Large intestine (tissue), 12 donors: ENCODE measurements at places on chromosomes 11 and 22. TPM values are rescaled to one million over a fixed set of nuclear protein-coding genes. Genes with fewer than 3 reads are reported as not detected.
A peak's percentile ranks its signal among the peaks of the same experiment; 100 is the strongest.

The MYH9 gene
- 191 TPM for polyA plus RNA-seq

- no peaks in the 10 kb centered on the region for H3K27me3 ChIP-seq
- no peak for DNase-seq
- H3K36me3 ChIP-seq = peaks cover 20% of the 10 kb centered on the region
- no peaks in the 10 kb centered on the region for H3K4me1 ChIP-seq
- H3K27ac ChIP-seq = no peak overlapping the region
Observed at GRCh38 chr11:123448823-123449222, 18.8 kb downstream of the GRAMD1B start.

GRCh38 chr11:90344546-90344945, 121.7 kb upstream of the CHORDC1 start:
- no peak overlapping the region for H3K27ac ChIP-seq
- H3K4me3 ChIP-seq = no peak overlapping the region
- H3K27me3 ChIP-seq = no peaks in the 10 kb centered on the region
- H3K4me1 ChIP-seq = no peaks in the 10 kb centered on the region
- DNase-seq = no peak

The SLC16A8 gene
- polyA plus RNA-seq = 2.3 TPM

GRCh38 chr11:6834021-6834420, 11.5 kb upstream of the OR10A5 start:
- no peak overlapping the region for H3K4me3 ChIP-seq
- H3K27ac ChIP-seq = no peak overlapping the region
- DNase-seq = no peak

DNA sequence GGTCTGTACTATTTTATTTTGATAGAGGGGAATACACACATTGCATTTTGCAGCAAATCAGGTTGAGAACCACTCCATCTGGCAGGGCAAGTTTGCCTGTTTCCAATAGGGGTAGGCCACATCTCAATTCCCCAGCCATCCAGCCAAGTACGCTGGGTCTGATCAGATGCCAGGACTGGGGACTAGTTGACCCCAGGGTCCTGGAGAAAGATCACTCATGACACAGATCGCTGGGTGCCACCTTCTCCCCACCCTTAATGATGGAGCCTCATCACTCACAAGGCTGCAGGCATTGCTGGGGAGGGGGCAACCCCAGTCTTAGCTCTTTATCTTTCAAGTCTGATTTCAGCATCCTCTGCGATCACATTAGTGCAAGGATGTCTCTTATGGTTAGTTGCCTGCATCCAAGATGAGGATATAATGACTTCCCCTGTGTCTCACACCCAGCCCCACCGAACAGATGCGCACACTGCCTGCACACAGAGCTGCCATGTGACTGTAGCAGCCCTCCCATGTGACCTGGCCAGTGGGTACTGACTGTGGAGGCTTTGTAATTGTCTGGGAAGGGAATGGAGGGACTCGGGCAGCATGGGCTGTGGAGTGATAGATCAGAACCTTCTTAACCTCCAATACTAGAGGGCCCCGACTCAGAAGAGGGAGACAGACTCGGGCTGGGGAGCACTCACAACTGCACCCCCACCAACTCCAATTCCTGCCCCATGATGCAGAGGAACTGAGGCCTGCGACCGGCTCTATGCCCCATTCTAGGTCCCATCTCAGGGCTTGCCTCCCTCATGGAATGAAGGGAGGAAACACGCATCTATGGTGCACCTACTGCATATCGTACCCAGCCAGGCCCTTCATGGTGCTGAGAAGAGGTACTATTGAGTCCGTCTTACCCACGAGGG, 155.8 kb downstream of the DSCAML1 start:
- H3K27ac ChIP-seq = no peak overlapping the region
- H3K4me3 ChIP-seq = no peak overlapping the region
- H3K36me3 ChIP-seq = no peaks in the 10 kb centered on the region

DNA sequence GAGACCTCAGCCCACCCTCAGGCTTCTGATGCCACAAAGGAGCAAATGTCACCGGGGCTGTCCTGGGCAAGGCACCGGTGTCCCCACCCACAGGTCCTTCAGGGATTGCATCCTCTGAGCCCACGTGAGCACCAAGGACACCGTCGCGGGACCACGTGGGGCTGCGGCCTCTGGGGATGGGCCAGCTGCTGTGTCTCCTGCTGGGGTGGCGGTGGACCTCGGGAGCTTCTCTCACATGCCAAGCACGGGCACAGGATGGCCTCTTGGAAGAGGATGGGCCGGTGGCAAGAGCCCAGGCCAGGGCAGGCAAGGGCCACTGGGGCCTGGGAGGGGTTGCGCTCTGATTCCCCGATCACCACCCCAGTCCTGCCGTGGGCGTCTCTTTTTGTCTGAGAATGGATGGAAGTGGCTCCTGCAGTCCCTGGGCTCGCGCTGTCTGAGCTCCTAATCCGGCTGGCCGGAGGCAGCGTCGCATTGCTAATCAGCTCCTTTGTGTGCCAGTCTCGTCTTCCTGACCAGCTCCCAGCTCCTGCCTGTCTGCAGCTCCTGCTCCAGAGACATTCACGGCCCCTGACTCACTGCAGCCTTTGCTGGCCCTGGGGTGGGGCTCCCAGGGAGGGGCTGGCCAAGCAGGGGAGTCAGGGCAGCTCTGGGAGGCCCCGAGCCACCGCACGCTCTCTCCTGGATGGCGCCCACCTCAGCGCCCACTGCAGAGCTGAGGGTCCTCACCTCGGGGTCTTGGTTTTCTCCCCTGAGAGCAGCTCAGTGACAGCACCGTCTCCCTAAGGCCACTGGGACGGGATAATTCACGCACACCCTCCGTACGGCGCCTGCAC, 146.7 kb downstream of the CTTN start:
- no peaks in the 10 kb centered on the region for H3K27me3 ChIP-seq
- DNase-seq = no peak
- H3K27ac ChIP-seq = no peak overlapping the region
- H3K4me3 ChIP-seq = no peak overlapping the region
- no peaks in the 10 kb centered on the region for H3K4me1 ChIP-seq

- H3K27me3 ChIP-seq = peaks cover 8% of the 10 kb centered on the region
- no peaks in the 10 kb centered on the region for H3K36me3 ChIP-seq
Observed at GRCh38 chr11:72218251-72218745, 1.7 kb downstream of the FOLR2 start.

DNA sequence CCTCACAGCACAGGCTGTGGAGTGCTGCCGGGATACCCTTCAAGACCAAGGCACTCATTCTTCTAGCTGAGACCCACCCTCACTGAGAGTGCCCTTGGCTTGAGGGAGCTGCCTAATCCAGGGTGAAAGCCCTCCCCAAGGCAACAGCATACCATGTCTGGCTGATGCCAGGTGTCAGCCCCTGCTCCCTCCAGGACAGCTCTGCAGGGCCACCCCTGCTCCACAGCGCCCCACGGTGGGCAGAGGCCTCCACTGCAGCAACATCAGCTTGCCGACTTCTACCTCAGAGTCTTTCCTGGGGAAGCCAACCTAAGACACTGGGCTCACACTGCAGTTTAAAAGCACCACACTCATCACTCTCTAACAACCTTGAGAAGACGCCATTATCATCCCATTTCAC, 29.0 kb downstream of the TTLL1 start:
- H3K36me3 ChIP-seq = no peaks in the 10 kb centered on the region
- H3K27me3 ChIP-seq = no peaks in the 10 kb centered on the region
- DNase-seq = no peak
- H3K4me3 ChIP-seq = no peak overlapping the region

- no peaks in the 10 kb centered on the region for H3K36me3 ChIP-seq
- H3K27ac ChIP-seq = no peak overlapping the region
- no peak for DNase-seq
- H3K4me1 ChIP-seq = peaks cover 5% of the 10 kb centered on the region
- H3K27me3 ChIP-seq = peaks cover 14% of the 10 kb centered on the region
- H3K4me3 ChIP-seq = no peak overlapping the region
Observed at GRCh38 chr22:26615149-26615548, 2.7 kb downstream of the CRYBB1 start.

DNA sequence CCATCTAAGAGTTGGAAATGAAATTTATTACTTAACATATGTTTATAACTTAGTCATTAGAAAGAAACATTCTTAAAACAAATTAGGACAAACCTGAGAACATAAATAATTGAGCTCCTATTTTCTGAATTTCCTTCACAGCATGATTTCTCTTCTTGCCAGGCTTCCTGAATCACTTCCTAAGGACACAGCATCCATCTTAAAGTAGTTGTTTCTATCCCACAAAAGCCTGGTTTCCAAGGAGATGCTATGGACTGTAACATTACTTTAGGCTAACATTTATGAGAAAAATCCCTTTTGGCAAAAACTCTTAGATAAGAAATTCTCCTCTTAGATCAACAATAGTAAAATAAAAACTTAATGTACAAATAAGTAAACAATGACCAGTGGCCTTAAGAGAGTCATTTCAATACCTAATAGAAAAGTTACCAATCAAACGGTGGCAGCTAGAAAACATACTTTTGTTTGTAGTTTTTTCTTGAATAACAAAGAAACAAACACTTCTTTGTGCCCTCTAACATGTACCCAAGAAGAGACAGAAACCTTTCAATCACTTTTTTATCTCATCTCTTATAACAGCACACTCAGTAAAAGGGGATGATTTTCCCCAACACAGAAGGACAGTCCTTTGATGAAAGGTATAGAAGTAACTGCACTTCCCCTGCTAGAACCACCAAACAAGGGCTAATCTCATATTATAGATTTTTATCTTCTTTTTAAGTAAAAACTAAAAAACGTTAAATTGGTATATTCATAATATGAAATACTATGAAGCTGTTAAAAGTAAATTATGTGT, 74.5 kb downstream of the TTC28 start:
- H3K4me3 ChIP-seq = no peak overlapping the region
- no peak overlapping the region for H3K27ac ChIP-seq
- DNase-seq = no peak
- H3K4me1 ChIP-seq = peaks cover 6% of the 10 kb centered on the region

GRCh38 chr22:33519071-33519973, 401.0 kb downstream of the LARGE1 start:
- no peak overlapping the region for H3K4me3 ChIP-seq
- no peaks in the 10 kb centered on the region for H3K27me3 ChIP-seq
- no peak overlapping the region for H3K27ac ChIP-seq
- DNase-seq = peak; percentile 69
- H3K36me3 ChIP-seq = peaks cover 2% of the 10 kb centered on the region

GRCh38 chr11:60498399-60498798, 5.8 kb downstream of the MS4A12 start:
- no peaks in the 10 kb centered on the region for H3K27me3 ChIP-seq
- no peak overlapping the region for H3K27ac ChIP-seq
- H3K4me1 ChIP-seq = no peaks in the 10 kb centered on the region
- no peak overlapping the region for H3K4me3 ChIP-seq
- no peaks in the 10 kb centered on the region for H3K36me3 ChIP-seq

DNA sequence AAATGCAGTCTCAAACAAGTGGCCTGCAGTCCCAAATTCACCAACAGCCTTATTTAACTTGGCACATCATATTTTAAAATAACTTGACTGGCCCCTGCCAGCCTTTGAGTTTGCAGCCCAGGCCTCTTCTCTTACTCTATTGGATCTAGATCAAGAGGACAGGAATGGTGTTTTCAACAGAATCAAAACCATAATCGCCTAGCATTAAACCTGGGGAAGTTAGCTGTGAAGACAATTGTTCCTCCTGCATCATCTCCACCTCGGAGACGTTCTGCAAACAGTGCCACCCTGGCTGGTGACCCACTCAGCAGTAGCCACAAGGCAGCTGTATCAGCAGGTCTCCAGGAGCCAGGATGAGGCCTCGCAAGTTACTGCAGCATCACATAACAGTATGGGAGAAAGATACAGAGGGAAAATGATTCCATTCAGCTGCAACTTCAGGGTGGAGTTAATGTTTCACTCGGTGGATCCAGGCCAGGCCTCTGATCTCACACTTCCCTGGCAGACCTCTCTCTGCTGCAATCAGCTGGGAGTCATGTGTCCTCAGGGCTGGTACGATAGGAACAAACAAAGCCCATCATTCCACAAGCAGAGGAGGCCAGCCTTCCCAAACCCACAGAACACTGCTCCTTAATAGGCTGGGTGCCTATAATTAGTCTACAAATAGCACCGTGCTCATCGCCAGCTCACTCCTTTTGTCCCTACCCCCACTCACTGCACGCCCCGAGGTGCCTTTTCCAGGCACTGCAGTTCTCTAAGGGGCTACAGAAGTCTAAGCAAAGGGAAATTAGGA, 18.6 kb upstream of the SCN2B start:
- peak overlapping the region; percentile 69 for H3K27ac ChIP-seq
- peaks cover 30% of the 10 kb centered on the region for H3K4me1 ChIP-seq
- no peaks in the 10 kb centered on the region for H3K36me3 ChIP-seq

DNA sequence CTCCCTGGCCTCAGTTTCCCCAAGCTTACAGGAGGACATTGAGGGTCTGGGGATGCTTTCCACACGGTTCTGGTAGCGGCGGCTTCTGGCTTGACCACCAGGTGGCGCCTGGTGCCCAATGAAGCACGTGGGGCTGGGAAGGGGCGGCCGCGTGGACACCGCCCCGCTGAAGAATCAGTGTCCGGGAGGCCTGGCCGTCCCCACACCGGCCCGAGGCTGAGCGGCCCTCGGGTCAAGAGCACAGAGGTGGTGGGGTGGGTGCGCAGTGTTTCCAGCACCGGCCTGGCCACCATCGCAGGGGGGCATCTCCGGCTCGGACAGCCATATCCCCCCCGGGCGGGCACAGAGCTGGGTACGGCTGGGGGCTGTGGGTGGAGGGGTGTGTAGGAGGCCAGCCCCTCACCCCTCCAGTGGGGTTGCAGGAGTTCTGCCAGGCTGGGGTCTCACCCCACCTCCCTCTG, 27.8 kb upstream of the PPARA start:
- peak; percentile 45 for DNase-seq
- H3K4me1 ChIP-seq = peaks cover 11% of the 10 kb centered on the region
- no peak overlapping the region for H3K27ac ChIP-seq
- no peak overlapping the region for H3K4me3 ChIP-seq
- H3K27me3 ChIP-seq = no peaks in the 10 kb centered on the region

DNA sequence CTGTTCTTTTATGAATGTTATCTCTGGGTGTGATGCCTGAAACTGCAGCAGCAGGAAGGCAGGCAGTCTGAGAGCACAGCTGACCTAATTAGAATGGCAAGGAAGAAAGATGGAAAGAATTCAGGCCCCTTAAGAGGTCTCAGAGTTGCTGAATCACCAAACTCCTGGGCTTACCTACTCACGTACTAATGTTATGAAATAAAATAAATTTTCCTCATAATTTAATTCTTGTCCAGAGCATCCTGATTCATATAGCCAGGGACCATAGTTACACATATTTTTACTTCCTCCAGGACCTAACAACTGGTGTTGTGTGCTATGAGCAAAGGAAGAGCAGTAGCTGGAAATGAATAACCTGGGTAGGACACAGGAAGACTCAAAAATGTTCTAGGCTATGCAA, 41.9 kb downstream of the SNX19 start:
- no peaks in the 10 kb centered on the region for H3K27me3 ChIP-seq
- no peak for DNase-seq
- peaks cover 48% of the 10 kb centered on the region for H3K36me3 ChIP-seq
- H3K4me3 ChIP-seq = no peak overlapping the region

DNA sequence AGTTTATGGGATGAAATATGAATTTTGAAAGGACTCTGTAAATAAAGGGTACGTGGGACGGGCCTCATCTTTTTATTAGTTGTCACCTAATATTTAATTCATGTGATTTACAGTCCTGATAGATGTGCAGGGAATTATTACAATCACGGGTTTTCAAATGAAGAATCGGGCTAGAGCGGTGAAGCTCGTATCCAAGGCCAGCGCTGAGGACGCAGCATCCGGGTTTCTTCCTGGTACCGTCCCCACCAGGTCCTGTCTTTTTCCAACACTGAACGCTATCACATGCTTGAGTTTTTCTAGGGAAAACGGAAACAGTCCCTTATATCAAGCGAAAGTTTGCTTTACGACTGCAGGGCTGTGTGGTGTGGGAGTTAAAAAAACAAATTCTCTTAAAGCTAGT, 787 bp downstream of the SMDT1 start:
- DNase-seq = no peak
- peak overlapping the region; percentile 71 for H3K4me3 ChIP-seq
- H3K27me3 ChIP-seq = no peaks in the 10 kb centered on the region
- peaks cover 46% of the 10 kb centered on the region for H3K36me3 ChIP-seq
- H3K4me1 ChIP-seq = peaks cover 20% of the 10 kb centered on the region
